ENCODE measurements at places on chromosomes 11 and 22.

DNA sequence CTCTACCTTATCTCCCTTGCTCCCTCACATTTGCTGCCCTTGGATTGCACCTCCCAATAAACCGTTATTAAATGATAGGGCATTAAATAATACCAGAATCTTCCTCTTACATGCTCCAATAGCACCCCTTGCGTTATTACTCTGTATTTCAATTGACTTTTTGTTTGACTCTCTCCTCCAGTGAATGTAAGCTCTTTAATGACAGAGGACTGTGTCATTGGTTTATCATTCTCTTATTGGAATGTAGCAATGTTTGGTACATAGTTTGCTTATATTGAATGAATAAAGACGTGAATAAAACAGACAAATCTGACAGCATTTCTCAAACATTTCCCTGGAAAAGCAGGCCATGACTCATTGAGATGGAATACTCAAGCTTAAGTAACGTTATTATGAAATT lies 8.7 kb upstream of the MPEG1 start:
- DNase-seq, result no peak

DNA sequence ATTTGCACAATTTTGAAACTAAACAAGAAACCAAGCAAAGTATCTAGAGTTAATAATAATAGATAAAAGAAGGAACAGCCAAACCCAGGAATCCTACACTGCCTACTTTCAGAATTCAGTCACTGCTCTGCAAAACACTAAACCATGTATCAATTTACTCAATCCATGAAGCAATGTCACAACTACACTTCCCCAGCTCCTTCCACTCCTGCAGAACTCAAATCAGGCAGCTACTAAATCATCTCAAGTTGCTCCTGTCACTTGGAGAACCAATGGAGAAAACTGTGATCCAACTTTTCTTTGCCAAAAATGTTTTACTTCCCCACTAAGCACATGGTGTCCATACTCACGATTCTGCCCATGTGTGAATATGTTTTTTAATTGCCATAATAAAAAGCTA lies 24.9 kb upstream of the C11orf58 start:
- no peak for DNase-seq

DNA sequence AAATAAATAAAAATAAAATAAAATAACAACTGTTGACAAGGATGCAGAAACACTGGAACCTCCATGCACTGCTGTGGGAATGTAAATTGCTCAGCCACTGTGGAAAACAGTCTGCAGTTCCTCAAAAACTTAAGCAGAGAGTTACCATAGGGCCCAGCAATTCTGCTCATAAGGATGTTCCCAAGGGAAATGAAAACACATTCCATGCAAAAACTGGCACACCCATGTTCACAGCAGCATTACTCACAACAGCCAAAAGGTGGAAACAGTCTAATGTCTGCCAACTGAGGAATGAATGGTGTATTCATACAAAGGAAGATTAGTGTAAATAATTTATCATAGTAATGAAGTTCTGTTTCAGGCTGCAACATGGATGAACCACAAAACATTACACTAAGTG lies 3.2 kb upstream of the KRTAP5-10 start:
- DNase-seq, result no peak

- no peak for DNase-seq
These were observed 13.0 kb downstream of the SLC5A12 start for GRCh38 chr11:26708736-26709456.

GRCh38 chr11:17439316-17439782 lies 37.3 kb downstream of the ABCC8 start:
- no peak for DNase-seq

DNA sequence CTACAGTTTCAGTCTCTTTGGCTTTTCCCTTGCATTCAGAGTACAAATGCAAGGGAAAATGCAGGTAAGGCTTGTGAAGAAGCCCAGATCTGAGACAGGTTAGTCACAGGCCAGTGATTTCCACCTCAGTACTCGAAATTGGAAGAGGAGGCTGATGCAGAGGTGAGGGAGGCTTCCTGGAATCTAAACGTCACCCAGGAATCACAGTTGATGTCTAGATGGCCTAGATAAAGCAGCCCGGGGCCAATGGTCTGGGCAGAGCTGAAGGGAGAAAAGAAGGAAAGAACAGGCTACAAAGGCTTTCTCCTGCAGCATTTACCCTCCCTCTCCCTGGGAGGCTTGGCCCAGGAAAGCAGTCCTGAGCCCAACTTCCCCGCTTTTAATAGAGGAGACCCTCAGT lies 8.5 kb downstream of the TRIM6 start:
- no peak for DNase-seq

GRCh38 chr22:25062386-25063085 lies 110.0 kb downstream of the KIAA1671 start:
- DNase-seq, result peak; percentile 69

DNA sequence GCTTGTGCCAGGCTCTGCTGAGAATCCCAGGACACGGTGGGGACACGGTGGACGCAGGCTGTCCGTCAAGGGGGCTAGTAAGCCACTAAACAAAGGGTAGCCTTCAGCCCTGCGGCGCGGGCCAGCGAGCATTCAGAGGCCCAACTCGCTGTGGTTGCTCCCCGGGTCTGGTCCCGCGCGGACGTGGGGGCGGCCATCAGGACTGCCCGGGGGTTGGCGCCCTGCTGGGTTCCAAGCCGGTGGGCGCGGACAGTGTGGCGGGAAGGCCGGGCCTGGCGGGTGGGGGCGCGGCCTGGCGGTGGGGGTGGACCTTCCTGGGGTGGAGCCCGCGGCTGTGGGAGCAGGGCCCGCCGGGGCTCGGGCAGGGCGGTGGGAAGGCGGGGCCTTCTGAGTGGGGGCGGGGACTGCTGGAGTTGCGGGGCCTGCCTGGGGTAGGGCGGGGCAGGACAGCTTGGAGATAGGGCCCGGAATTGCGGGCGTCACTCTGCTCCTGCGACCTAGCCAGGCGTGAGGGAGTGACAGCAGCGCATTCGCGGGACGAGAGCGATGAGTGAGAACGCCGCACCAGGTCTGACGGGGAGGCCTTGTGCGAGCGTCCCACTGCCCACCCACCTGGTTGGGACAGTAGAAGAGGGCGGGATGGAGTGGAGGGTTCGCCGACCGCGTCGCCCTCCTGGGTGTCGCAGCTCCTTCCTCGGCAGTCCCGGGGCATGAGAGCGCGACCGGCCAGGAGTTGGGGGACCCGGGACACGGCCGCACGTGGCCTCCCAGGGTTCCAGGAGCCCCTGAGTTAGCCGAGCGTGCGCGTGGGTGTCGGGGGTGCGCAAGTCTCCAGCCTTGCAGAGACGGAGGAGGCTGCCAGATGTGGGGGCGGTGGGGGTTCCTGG lies at the start of gene SERHL2:
Gene SERHL2, plus strand, starts transcription at position 482 of the 887 bp plus-strand sequence. Its CDS starts 65 bp downstream, at position 547.
- DNase-seq, result peak; percentile 71

GRCh38 chr11:88596786-88597185 lies 259.2 kb upstream of the CTSC start:
- no peak for DNase-seq

- DNase-seq, result peak; percentile 28
These were observed 7.2 kb downstream of the AHNAK start for GRCh38 chr11:62539238-62539925.

DNA sequence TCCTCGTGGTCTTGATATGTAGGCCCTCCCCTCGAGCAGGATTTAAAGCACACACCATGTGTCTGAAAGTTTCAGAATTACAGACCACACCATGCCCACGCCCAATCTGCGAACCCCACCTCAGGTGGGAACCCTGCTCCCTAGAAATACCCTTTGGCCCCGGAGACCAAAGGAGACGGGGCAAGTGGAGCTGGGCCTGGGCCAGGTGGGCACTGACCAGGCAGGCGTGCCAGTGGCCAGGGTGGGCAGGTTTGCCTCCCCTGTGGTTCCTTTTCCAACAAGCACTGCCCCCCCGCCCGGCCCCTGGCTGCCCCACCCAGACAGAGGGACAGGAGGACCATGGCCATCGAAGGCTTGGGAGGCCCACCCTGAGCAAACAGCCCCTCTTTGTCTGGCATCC lies 400.4 kb downstream of the TBC1D22A start:
- no peak for DNase-seq

GRCh38 chr11:101748572-101749344 lies 165.0 kb upstream of the TRPC6 start:
- no peak for DNase-seq

DNA sequence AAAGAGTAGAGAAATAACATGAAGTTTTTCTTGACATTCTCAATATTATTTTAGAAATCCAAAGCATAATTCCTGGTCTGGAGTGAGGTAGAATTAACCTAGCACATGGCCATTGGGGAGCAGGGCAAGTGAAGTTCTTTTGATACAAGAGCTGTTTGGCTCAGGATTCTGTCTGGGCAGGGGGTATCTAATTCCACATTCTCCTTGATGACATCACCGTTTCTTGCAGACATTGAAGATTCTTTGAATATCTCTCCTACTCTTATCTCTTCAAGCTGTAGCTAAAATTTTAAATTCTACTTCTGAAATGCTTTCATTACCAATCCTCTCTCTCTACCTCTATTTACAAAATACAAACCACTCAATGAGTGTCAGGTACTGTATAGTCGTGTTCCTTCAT lies 138.2 kb upstream of the TENM4 start:
- no peak for DNase-seq

DNA sequence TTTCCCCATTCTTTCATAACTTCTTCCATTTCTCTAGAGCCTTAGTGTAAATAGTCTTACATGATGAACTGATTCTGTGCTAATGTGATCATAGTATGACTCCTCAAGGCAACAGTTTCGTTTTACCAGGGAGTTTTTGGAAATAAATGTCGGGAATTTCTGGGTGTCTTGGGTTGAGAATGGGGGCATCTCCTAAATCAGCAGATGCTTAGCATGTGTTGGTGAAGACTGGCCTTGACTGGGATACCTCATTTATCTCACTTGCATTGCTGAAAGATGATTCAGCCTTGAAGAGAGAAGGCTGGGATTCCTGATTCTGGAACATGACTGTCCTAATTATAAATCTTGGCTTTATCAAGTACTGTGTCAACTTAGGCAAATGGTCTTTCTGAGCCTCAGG lies 115.7 kb upstream of the C11orf87 start:
- no peak for DNase-seq

DNA sequence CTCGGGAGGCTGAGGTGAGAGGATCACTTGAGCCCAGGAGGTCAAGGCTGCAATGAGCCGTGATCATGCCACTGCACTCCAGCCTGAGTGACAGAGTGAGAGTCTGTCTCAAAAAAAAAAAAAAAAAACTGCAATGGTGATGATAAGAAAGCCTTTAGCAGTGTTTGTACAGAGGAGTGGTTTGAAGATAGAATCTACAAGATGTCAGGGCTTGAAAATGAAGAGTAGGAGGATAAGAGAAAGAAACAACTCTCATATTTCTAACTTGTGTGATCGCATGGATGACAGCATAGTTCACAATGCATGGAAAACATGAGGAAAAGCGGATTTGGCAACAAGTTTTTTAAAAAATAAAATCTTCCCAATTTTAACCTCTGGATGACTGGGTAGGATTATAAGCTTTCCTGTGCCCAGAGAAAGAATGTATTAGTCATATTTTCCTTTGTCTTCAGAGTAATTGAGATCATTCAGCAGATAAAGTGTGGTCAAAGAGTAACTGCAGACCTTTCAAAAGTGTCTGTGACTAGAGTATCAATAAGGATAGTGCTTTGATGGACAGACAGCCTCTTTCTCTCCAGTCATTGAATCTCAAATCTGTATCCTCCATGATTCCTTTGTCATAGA lies 328.1 kb downstream of the CASP12 start:
- no peak for DNase-seq

GRCh38 chr11:122869622-122870021 lies 12.9 kb upstream of the JHY start:
- no peak for DNase-seq

DNA sequence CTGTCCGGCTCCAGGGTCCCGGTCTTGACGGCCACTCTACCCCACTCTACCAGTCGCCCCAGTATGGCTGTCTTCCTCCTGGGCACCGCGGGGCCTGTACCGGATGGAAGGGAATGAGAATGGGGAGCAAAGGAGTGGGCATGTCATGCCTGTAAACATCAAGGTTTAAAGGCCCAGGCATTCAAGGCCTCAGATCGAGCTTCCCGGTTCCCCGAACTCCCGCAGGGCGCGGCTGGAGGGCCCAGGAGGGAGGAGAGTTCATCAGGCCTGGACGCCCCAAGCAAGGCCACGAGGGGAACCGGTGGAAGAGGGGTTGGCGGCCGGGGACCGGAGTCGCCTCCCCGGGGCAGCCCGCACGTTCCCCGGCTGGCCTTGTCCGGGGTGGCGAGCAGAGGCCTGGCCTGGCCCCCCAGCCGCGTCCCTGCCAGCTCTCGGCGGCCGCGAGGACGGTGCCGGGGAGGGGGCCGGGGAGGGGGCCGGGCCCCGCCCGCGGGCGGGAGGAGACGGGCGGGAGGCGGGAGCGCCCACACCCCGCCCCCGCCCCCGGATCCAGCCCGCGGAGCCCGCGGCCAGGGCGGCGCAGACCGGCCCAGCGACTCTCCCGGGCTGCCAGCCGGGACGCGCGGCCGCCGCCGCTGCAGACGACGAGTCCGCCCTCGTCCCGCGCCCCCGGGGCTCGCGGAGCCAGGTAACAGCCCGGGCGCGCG lies at the start of gene CDC42EP1:
Gene CDC42EP1, plus strand, starts transcription at position 580 of the 707 bp plus-strand sequence. CDS start 5,870 bp downstream, outside the sequence.
- DNase-seq, result no peak

GRCh38 chr11:69192301-69192721 lies 36.6 kb downstream of the SMIM38 start:
- DNase-seq, result no peak

- DNase-seq, result no peak
These were observed 18.3 kb upstream of the CRY2 start for GRCh38 chr11:45828996-45829395.

DNA sequence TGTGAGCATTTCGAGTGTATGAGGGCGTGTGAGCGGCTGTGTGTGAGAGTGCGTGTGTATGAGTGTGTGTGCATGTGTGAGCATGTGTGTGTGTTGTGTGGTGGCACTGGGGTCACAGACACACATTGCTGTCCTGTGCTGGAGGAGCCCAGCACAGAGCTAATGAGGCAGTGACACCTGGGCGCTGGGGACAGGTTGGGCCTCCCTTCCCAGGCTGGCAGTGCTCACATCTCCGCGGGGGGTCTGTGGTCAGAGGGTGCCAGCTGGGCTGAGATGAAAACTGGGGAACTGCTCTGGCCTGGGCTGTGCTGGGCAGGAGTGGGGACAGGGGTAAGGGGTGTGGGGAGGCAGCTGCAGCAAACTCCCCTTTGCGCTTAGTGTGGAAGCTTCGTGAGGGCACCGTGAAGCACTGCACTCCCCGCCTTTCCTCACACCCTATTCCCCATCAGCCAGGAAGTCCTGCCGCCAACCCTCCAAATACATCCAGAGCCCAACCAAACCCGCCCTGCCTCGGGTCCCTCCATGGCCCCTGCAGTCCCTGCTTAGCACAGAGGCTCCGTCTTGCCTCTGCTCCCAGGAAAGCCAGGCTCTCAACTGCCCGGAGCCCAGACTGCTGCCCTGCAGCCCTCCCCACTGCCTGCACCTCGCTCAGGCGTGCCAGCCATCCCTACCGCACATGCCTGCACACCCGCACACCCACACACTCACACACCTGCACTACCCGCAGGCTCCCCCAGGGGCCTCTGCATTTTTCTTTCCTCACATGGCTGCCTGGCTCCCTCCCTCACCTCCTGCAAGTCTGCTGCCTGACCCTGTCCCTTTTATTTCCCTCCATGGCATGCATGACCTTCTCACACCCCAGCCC lies 62.0 kb upstream of the THY1 start:
- DNase-seq, result no peak

Data from activated T-cell treated with anti-CD3 and anti-CD28 coated beads for 1 hour (primary cell).